ENCODE measurements at places on chromosomes 16 and 17.

- DNase-seq, result no peak
Observed at GRCh38 chr17:3447625-3448024, 14.0 kb upstream of the OR1E2 start.

- DNase-seq, result peak; percentile 94
Observed at GRCh38 chr17:49361902-49362722, at the start of gene ZNF652. Gene ZNF652, minus strand, starts transcription at chr17:49362250. Its CDS starts 44,525 bp downstream, at chr17:49317725.

GRCh38 chr17:65593855-65594845, 32.7 kb upstream of the AXIN2 start:
- peak; percentile 10 for DNase-seq

GRCh38 chr16:81238296-81239011, at the start of gene BCO1:
Gene BCO1, plus strand, starts transcription at chr16:81238689. Its CDS starts 220 bp downstream, at chr16:81238909.
- no peak for DNase-seq

DNA sequence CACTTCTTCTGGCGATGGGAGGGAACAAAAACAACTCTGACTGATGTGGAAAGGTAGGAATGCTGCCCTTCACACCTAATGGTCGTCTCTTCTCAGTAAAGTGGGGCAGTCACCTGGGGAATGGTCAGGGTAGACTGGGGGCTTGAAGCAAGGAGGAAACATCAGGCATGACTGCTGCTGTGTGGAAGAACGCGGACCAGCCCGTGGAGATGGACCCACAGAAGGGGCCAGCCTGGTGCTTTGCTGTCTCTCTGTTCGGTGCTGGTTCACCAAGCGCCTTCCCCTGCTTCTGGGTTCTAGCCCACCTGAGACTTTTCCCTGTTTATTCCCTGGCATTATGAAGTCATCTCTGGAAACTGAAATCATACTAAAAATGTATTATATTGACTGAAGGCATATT, 96.2 kb upstream of the DNAH17 start:
- no peak for DNase-seq

DNA sequence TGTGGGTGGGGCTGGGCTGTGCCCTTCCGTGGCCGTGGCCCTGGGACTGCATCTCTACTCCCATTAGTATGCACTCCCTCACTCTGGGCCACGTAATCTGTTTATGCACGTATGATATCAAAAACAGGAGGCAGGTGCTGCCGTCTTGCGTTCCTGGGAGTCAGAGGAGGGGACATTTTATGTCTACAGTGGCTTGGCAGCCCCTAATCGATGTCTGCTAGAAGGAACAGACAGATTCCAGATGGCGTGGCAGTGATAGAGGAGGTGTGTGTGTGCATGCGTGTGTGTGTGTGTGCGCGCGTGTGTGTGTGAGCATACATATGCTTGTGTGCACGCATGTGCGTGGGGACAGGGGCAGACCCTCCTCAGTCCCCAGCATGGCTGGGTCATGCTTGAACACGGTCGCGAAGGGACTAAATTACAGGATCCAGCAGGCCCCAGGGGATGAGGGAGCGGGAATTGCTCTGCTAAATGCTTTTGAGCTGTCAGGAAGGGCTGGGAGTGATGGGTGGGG, 44.7 kb downstream of the SREBF1 start:
- no peak for DNase-seq

DNA sequence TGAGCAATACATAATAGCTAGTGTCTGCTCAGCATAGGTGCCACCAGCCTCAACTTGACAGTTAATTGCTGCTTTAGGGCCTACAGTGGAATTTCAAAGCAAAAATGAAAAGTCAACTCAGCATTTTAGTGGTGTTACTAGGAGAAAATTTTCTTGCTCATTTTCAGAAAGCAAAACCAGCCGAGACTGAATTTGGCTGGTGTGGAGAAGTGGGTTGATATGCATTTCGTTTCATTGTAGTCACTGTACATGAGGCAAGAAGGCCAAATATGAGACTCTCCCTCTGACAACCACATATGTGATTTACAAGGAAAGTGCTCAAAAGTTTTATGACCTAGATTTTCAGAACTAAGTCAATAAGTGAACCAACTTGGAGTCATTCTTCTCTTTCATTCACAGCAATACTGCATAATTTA, 54.0 kb downstream of the DUSP14 start:
- no peak for DNase-seq

DNA sequence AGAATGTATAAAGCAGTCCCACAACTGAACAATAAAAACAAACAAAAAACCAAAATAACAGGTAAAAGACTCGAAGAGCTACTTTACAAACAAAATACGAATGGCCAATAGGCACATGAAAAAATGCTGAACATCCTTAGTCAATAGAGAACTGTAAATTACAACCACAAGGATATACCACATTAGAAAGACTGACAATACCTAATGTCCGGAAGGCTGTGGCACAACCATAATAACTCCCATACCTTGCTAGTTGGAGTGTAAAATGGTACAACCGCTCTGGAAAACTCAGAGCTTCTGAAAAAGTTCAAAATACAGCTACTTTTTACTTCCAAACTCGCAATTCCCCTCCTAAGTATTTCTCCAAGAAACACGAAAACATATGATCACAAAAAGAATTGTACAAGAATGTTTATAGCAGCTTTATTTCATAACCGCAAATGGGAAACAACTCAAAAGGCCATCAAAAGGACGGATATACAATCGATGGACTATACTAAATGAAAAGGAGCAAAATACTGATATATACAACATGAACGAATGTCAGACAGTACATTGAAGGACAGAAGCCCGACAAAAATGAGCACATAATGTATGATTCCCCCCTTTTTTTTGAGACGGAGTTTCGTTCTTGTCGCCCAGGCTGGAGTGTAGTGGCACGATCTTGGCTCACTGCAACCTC, 2.3 kb downstream of the TP53 start:
- DNase-seq, result no peak

- DNase-seq, result no peak
Observed at GRCh38 chr17:20952183-20952582, 90.6 kb downstream of the USP22 start.

DNA sequence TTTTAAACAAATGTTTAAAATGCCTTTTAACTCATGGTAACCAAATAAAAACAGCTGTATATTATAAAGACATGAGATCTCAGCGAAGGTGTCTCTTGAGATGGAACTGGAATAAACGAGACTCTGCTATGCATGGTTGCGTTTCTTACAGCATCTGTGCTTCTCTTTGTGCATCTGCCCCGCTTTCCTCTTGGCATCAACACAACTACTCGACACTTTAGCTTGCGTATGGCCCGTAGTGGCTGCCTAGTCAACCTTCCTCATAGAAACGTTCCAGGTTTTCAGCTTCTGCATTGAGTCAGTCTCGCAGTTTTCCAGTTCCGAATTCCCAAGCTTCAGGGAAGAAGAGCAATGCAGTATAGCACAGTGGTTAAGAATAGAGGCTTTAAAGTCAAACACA, 214.9 kb downstream of the CEP112 start:
- DNase-seq, result no peak

- no peak for DNase-seq
Observed at GRCh38 chr17:36106493-36106835, 2.8 kb downstream of the CCL4 start.

Measured in activated CD4-positive, alpha-beta T cell treated with anti-CD3 and anti-CD28 coated beads, Interleukin-2, Interleukin-4, amounts not matched to agents 100 ng/mL and 50 ng/mL, durations not matched to agents 16 hours and 8 hours (primary cell).